ENCODE measurements at places on chromosomes 1 and 21. TPM values are rescaled to one million over a fixed set of nuclear protein-coding genes. Genes with fewer than 3 reads are reported as not detected.

The RGS13 gene
- 0.10 TPM for total RNA-seq

GRCh38 chr21:31576428-31576827 lies 83.1 kb upstream of the SOD1 start:
- no peak for DNase-seq

GRCh38 chr1:197027359-197027758 lies 39.7 kb downstream of the F13B start:
- DNase-seq = no peak

The DYNLT4 gene
- total RNA-seq = not detected

GRCh38 chr21:31873275-31873695 lies 465 bp downstream of the HUNK start:
- peak; percentile 51 for DNase-seq

DNA sequence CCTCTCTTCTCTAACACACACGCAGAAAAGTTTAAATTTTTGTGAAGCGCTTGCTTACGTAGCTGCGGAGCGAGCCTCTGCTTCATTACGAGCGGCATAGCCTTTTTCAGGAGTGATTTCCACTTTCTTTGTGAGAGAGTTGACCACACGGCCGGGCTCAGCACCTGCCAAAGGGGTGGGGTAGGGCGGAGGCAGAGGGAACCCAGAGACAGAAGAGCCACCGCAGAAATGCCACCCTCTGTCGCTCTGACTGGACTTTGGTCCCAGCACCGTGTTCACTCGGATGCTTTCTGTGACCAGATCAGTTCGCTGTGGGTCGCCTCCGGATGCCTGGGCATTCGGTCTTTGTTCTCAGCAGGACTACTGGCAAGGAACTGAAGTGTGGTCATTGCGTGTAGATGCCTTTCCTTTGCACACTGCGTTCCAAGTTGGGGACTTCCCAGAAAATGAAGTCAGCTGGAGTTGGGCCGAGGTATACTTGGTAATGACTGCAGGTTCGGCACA lies 883 bp downstream of the CHODL start:
- no peak for DNase-seq

The APCS gene
- total RNA-seq = not detected

The RCAN3 gene
- total RNA-seq = 9.1 TPM

The CRABP2 gene
- total RNA-seq = 482 TPM

- DNase-seq = peak; percentile 85
Measured at GRCh38 chr1:59057211-59057694, 239.6 kb upstream of the FGGY start.

GRCh38 chr1:58011978-58012377 lies 534.5 kb downstream of the OMA1 start:
- no peak for DNase-seq

DNA sequence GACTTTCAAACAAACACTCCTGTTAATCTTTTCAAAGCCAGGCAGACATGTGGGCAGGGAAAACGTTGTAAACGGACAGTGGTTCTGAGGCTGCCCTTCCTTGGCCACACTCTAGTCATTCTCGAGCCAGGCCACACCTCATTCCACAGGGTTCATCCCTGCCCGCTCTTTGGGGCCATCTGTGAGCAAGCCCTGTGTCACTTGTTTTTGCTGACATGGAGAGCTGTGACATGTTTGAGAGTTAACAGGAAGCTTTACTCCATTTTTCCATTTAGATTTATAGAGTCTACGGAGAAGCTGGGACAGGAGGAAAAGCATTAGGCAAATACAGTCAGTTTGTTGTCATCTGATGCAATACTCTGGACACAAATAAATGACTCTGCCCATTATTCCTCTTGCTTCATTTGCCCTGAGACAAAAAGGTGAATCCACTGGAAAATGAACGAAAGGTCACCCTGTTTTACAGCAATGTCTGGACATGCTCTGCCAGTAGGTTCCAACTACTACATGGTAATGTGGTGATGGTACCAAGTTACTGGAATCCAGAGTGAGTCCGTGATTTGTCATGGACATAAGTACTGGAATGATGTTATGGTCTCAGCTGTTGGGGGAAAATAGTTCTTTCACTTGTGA lies 126.9 kb downstream of the CLIC6 start:
- no peak for DNase-seq

GRCh38 chr1:79113836-79114235 lies 107.3 kb upstream of the ADGRL4 start:
- DNase-seq = no peak

GRCh38 chr21:42833439-42833815 lies 45.9 kb downstream of the WDR4 start:
- no peak for DNase-seq

DNA sequence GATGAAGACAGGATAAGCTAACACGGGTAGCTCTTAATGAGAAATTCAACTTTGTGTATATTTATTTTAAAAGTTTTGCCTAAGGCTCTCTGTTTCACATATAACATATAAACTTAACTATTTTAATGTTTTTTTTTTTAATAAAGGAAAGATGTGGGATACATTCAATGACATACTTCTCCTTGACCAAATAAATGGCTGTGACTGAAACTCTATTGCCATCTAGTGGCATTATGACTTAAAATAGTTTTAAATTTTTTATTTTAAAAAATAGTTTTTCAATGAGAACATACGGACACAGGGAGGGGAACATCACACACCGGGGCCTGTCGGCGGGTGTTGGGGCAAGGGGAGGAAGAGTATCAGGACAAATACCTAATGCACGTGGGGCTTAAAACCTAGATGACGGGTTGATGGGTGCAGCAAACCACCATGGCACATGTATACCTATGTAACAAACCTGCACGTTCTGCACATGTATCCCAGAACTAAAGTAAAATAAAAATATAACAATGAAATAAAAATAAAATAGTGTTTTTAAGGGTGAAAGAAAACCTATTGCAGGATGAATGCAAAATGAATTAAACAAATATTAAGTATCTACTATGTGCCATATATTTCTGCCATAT lies 83.4 kb downstream of the LYST start:
- peak; percentile 81 for DNase-seq

DNA sequence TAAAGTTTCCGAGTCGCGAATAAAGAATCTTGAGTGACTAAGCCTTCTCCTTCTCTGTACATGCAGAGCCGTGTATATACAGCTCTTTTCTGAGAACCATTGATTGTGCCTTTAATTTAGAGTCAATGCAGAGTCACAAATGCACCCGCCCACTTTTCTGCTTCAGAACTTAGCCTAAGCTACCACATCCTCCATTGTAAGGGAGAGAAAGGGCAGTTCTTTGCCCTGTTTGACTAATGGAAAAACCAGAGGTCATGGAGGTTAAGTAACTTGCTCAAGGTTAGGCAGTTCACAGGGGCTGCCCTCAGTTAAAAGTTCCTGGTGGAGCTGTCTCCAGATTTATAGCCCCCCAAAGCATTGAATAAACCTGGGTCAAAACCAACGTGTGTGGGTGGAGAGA lies 139.6 kb downstream of the TOMM20 start:
- no peak for DNase-seq

- DNase-seq = no peak
Measured at GRCh38 chr1:70403759-70404158, 7.3 kb upstream of the CTH start.

The MSH4 gene
- 0.44 TPM for total RNA-seq

Data from spinal cord (tissue), 10 donors.